ENCODE measurements at places on chromosomes 1 and 21. TPM values are rescaled to one million over a fixed set of nuclear protein-coding genes. Genes with fewer than 3 reads are reported as not detected.

DNA sequence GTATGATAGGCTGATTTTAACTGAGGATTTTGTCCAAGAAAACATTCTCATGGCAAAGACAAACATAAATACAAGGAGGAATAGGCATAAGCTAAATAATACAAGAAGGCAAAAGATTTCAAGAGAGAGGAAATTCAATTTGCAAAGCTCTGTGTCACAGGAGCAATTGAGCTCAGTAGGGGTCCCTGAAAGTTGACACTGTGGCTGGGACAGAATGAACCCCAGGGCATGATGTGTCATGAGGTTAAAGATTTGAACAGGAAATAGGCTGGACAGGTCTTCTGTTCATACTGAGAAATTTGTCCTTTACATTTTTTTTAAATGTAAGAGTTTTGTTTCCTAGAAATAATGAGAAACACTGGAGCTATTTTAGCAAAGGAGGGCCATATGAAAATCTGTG lies 555.4 kb upstream of the NEGR1 start:
- DNase-seq: no peak

- DNase-seq: no peak
These were observed 30.7 kb downstream of the EIF2D start for GRCh38 chr1:206581571-206581981.

DNA sequence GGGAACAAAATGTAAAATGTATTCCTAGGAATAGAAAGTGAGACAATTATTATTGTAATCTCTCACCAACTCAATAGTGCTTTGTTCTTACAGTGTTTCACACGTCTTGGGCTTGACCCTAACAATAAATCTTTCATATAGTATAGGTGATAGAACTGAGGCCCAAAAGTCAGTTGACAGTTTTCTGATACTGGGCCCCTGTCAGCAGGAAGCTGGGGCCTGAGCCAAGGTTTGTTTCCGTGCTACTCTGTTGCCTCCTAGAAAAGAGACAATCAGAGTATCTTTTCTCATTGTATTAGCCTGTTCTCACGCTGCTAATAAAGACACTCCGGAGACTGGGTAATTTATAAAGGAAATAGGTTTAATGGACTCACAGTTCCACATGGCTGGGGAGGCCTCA lies 5.0 kb downstream of the RRP1B start:
- no peak for DNase-seq

LRRC38 gene
- polyA plus RNA-seq: not detected

SRGAP2C gene
- 20.3 TPM for polyA plus RNA-seq

DNA sequence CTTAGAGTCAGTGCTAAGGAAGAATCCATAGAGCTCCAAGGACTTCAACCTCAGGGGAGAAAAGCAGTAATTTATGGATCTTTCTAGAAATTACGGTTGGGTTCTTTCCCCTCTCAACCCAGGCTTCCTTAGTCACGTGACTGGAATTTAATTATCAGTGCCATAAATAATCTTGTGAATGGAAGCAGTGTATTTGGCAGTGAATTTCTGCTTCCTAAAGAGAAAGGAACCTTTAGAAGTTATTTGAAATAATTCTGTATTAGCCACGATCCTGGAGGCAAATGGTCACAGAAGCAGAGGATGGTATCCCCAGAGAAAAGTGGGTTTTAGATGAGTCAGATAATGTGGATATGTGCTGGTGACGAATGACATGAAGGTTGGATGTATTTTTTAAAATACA lies 89.6 kb downstream of the NFIA start:
- DNase-seq: peak; percentile 42

PGLYRP4 gene
- not detected for polyA plus RNA-seq

GRCh38 chr1:215872658-215873057 lies 305.6 kb downstream of the KCTD3 start:
- DNase-seq: no peak

OR11L1 gene
- not detected for polyA plus RNA-seq

DNA sequence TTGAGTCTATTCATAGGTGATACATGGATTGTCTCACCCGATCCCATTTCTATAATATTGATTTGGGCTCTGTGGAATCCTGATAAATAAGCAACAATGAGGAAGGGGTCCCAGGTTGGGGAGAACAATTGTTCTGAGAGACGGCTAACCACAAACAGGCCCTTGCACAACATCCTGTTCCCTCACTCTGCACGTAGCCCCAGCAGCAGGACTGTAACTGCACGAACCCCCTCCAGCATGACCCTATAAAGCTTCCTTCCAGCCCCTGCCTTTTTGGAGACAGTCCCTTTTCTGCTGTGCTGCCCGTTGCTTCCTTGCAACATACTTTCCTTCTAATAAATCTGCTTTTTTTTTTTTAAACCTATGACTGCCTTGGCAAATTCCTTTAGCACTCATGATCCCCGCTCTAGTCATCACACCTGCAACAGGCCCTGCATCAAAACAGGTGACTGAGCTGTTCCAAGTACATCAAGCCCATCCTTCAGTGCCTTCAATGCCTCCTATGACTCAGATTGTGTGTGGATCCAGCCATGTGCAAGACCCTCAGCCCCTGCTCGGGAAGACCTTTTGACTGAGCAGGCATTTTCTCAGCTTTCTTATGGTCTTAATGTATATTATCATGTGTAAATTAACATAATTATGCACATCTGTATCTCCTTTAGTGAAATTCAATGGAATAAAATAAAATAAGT lies 63.7 kb upstream of the B3GALNT2 start:
- no peak for DNase-seq

DNA sequence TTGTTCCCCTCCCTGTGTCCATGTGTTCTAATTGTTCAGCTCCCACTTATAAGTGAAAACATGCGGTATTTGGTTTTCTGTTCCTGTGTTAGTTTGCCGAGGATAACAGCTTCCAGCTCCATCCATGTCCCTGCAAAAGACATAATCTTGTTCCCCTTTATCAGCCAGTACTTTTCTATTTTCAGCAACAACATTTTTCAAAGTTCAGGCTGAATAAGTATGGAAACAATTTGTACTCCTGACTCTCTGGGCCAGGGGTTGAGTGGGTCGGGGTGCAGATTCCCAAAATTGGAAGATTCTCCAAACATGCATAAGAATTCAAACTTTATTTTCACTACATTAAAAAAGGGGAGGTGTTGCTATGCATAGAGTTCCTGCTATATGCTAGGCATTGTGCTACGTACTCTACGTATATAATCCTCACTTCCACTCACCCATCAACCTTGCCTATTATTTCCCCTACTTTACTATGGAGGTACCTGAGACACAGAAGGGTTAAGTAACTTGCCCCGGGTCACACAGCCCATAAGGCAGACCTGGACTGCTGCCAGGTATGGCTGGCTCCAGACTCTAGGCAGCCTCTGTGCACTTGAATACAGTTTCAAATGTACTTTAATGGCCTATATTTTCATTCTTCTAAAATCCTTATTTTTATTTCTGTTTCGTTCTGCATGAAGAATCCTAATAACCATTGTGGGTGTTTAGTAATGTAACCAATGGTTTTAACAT lies 117.1 kb upstream of the C8B start:
- DNase-seq: no peak

DNA sequence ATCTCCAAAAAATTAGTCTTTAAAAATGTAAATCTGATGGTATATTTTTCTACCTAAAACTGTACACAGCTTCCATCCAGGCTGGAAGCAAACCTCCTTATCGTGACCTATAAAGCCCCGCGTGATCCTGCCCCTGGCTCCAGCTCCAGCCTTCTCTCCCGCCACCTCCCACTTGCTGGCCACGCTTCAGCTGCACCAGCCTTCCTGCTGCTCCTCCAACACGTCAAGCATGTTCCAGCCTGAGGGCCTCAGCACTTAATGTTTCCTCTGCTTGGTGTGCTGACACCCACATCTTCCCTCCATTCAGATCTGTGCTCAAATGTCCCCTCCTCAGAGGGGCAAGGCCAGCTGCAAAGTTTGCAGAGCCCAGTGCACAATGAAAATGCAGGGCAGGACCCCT lies 123.5 kb upstream of the MAGI3 start:
- DNase-seq: no peak

TRIM58 gene
- polyA plus RNA-seq: 0.75 TPM

Measured in renal pelvis (tissue), 12 donors.